ENCODE measurements at places on chromosomes 5 and 9.

DNA sequence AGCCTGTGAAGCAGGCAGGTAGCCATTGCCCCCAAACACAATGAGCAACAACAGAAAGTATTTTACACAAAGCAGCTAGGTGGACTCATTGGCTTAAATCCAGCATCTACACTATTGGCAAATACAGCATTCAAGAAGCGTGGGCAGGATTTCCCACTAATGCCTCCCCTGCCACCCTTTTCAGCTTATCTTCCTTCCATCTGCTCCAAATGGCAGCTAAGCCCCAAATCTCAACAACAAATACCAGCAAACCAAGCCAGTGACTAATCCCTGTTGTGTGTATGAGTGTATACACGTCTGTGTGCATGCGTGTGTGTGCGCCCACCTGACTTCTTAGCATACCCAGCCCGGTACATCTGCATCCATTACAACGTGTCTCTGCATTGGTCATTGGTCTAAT is 151.2 kb upstream of the WWC1 start:
- no peak for DNase-seq

DNA sequence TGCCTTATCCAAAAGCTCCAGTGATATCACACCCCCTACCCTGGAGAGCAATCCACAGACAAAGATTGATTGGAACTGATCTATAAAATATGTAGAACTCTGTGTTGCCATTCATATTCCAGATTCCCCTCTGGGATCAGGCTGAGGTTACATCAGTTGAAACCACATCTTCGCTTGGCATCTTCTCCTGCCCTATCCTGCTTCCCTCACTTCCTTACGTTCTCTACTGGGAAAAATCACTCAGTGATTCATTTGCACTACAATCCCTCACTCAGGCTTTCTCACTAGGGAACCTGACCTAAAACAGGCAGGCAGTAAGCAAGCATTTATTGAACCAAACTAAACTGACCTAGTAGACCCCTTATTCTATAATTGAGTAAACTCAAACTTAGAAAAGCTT is 111.7 kb downstream of the ESM1 start:
- DNase-seq, result no peak

- no peak for DNase-seq
These were observed 248.4 kb downstream of the PLK2 start for GRCh38 chr5:58211441-58211840.

GRCh38 chr9:27749838-27750237 is 176.6 kb upstream of the C9orf72 start:
- DNase-seq, result no peak

GRCh38 chr5:40906351-40906751 is 2.9 kb upstream of the C7 start:
- no peak for DNase-seq

- no peak for DNase-seq
These were observed 103.8 kb upstream of the PTGER4 start for GRCh38 chr5:40575921-40576320.

GRCh38 chr5:54178991-54179390 is 131.4 kb downstream of the ARL15 start:
- DNase-seq, result no peak

- DNase-seq, result peak; percentile 31
These were observed 523 bp downstream of the MAML1 start for GRCh38 chr5:179732918-179733771.

GRCh38 chr9:5917888-5918287 is 27.2 kb downstream of the MLANA start:
- DNase-seq, result no peak

- no peak for DNase-seq
These were observed 510.2 kb downstream of the SPATA31D1 start for GRCh38 chr9:82498541-82499317.
